Thymus (tissue), 14 donors: ENCODE measurements at places on chromosomes 3 and 15. TPM values are rescaled to one million over a fixed set of nuclear protein-coding genes. Genes with fewer than 3 reads are reported as not detected.

DNA sequence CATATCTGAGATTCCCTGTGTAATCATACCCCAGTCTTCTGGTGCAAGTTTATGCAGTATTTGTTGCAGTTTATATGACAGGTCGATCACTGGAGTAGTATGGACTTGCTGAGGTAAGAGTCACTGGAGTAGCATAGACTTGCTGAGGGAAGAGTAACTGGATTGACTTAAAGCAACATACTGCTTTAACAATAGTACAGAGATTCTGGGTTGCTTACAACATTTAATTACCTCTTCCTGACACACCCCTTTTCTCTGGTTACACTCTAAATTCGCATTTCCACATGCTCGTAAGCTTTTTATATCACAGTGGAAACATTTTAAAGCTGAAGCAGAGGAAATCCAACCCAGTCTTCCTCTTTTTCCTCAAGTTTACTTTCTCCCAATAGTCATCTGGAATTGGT lies 11.8 kb downstream of the AAGAB start:
- DNase-seq, result peak; percentile 6

DNA sequence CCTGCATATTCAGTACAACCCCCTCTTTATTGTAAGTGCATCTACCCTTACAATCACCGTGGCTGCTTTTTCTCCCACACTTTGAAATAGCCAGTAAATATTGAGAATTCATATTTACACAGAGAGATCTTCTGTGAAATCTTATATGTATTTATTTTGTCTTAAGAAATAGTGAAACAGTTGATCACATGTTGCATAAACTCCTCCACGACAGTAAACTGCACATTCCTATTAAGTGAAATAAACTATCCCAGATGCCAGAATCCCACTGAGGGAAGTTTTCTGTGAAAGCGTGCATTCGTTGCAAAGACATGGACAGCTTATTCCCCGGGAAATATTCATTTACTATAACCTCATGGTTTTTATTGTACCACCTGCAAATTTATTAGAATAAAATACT lies 796.0 kb downstream of the ROBO2 start:
- DNase-seq, result no peak

Gene BOC
- total RNA-seq, result 5.5 TPM

GRCh38 chr15:52181938-52182780 lies 9.0 kb downstream of the GNB5 start:
- DNase-seq, result no peak

- DNase-seq, result peak; percentile 31
Observed at GRCh38 chr3:170907637-170908234, 701 bp downstream of the EIF5A2 start.

GRCh38 chr3:14540821-14541385 lies 761 bp upstream of the GRIP2 start:
- no peak for DNase-seq

DNA sequence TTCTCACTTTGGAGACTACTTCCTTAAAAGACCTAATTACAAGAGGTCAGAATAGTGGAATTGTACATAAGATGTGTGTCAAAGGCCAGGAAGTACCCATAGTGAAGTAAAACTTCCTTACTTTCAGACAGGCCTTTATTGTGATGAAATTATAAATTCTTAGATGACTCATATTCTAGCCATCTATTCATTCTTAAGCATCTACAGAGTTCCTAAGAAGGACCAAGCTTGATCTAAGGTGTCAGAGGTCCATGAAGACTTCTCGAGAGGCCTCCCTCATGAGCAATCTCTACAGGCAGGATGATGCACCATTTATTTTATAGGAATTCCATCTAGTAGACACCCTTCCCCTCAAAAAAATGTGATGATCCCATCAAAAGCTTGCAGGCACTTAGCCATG lies 493.3 kb downstream of the MAGI1 start:
- DNase-seq, result no peak

DNA sequence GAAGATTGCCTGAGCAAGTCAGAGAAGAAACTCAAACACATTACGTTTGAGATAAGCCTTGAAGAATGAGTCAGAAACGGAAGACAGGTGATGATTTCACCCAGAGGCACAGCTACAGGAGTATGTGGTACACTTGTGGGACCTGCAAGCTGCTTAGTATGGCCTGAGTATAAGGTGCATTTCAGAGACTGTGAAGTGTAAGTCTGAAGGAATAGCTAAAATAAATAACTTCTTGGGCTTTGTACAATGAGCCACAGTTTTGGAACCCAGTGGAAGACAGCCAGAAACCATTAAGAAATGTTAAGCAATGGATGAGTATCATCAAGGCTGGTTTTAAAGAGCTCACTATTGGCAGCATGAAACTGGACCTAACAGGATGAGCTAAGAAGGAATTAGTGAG lies 826.2 kb downstream of the ROBO1 start:
- DNase-seq, result no peak

DNA sequence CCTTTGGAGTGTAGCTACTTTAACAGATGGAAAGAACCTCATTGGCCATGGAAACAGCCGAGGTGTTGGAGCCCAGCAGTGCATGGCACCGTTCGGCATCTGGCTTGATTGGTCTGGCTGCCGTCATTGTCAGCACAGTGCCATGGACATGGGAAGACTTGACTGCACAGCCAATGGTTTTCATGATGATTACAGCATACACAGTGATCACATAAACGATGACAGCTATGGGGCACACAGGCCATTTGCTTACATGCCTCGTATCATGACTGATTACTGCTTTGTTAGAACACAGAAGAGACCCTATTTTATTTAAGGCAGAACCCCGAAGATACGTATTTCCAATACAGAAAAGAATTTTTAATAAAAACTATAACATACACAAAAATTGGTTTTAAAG lies 44.1 kb downstream of the PGPEP1L start:
- no peak for DNase-seq

- DNase-seq, result no peak
Observed at GRCh38 chr3:143809121-143809621, 39.1 kb downstream of the SLC9A9 start.
